Right atrium auricular region (tissue), 2 donors: ENCODE measurements at places on chromosomes 12 and 14.

GRCh38 chr14:21019366-21019765 lies 5.5 kb downstream of the NDRG2 start:
- H3K27ac ChIP-seq, result no peak overlapping the region
- H3K27me3 ChIP-seq, result no peaks in the 10 kb centered on the region
- no peak overlapping the region for H3K4me3 ChIP-seq
- H3K36me3 ChIP-seq, result peaks cover 57% of the 10 kb centered on the region

DNA sequence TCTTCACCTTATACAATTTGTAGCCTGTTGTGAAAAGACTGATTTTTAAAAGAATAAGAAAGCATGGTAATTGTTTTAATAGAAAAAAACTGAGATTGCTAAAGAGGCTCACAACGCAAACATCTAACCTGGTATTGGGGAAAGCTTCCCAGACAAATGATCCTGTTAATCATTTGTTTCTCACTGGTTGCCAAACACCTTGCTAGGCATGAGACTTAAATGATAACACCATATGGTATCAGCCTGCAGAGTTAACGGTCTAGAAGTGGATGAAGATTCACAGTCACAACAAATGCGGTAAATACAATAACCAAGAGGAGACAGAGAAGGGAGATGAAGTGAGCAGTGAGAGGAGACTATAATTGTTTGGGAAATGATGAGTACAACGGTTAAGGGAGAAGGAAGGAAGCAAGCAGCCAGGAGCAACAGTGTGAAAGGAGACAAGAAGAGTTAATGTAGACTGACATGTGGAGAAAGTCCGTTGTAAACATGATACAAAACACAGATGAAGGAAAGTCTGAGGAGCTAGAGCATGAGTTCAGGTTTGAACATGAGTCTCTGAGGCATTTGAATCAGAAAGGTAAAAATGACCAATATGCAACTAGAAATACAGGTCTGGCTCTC lies 19.8 kb downstream of the GXYLT1 start:
- H3K36me3 ChIP-seq, result no peaks in the 10 kb centered on the region
- no peak overlapping the region for H3K4me3 ChIP-seq
- H3K27me3 ChIP-seq, result no peaks in the 10 kb centered on the region
- H3K4me1 ChIP-seq, result no peaks in the 10 kb centered on the region
- H3K27ac ChIP-seq, result no peak overlapping the region
- no peak for DNase-seq

GRCh38 chr12:121810833-121811433 lies 7.1 kb downstream of the SETD1B start:
- H3K4me1 ChIP-seq, result peaks cover 64% of the 10 kb centered on the region
- peaks cover 63% of the 10 kb centered on the region for H3K36me3 ChIP-seq
- no peaks in the 10 kb centered on the region for H3K27me3 ChIP-seq
- DNase-seq, result no peak

DNA sequence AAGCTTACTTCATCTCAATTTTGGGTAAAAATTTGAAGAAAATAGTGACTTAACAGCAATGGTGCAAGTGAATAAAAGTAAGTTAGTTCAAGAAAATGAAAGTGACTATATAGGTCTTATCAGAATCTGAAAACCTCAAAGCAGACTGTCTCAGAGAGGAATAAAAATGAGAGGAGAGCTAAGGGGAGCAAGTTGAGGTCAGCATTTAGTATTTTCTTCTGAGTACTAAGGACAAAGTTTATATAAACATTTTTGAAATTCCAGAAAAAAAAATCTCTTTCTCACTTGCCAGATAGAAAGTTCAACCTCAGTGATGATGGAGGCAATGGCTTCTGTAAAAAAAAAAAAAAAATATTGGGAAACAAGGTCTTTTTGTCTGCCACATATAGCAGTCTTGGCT lies 414.1 kb downstream of the NPAS3 start:
- no peaks in the 10 kb centered on the region for H3K4me1 ChIP-seq
- no peak overlapping the region for H3K27ac ChIP-seq
- no peak for DNase-seq

- no peaks in the 10 kb centered on the region for H3K27me3 ChIP-seq
- no peak overlapping the region for H3K4me3 ChIP-seq
- H3K4me1 ChIP-seq, result no peaks in the 10 kb centered on the region
- DNase-seq, result no peak
- no peaks in the 10 kb centered on the region for H3K36me3 ChIP-seq
These were observed 19.4 kb upstream of the SNX6 start for GRCh38 chr14:34649344-34649743.

DNA sequence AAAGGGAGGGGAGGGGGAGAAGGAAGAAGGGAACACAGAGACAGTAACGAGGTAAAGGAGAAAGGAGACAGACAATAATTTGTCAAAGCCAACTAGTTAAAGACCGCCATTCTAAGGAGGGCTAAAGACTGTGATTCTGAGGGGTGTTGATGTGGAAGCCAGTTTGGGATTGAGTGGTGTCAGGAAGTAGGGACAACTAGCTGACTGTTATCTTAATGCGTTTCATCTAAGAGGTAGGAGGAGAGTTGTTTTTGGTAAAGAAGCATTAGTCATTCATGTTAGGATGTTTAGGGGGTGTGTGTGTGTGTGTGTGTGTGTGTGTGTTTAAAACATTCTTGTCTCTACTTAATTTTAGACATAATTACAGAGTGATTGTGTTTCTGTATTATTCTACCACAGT lies 95.0 kb downstream of the INSM2 start:
- H3K27me3 ChIP-seq, result no peaks in the 10 kb centered on the region
- no peak overlapping the region for H3K4me3 ChIP-seq
- no peak for DNase-seq
- H3K36me3 ChIP-seq, result peaks cover 3% of the 10 kb centered on the region
- no peaks in the 10 kb centered on the region for H3K4me1 ChIP-seq

DNA sequence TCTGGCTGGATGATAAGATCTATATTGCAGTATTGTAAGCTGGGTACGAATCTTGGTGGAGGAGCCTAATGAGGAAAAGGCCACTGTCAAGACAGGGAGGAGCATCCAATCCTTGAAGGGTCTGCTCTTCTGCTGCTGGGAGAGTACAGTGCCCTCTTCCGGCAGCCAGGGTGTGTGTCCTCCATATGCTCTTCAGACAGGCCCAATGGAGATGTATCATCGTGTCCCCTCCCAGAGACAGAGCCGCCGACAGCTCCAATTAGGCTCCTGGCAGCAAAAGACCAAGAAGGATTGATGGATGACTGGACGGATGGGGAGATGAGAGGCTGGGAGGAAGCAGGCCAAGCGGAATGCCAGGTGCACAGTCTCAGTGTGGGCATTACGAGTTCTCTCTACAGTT lies 51.6 kb upstream of the PIWIL1 start:
- no peaks in the 10 kb centered on the region for H3K27me3 ChIP-seq
- no peak overlapping the region for H3K27ac ChIP-seq
- no peaks in the 10 kb centered on the region for H3K4me1 ChIP-seq
- H3K4me3 ChIP-seq, result no peak overlapping the region

DNA sequence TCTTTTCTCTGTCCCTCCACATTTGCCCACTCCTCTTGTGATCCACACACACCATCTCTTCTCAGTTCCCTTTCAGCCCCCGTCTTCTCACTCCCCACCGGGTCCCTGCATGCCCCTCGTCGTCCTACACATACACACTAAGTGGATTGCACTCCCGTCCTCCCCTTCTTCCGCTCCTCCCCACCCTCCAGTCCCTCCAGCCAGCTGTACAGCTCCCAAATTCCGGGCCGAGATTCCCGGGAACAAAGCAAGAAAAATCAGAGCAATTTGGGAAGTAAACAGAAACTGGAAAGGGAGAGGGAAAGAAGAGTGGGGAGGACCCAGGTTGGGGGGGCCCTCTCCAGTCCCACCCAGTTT lies 282 bp upstream of the IGFBP6 start:
- no peaks in the 10 kb centered on the region for H3K27me3 ChIP-seq
- peak overlapping the region; percentile 59 for H3K4me3 ChIP-seq

DNA sequence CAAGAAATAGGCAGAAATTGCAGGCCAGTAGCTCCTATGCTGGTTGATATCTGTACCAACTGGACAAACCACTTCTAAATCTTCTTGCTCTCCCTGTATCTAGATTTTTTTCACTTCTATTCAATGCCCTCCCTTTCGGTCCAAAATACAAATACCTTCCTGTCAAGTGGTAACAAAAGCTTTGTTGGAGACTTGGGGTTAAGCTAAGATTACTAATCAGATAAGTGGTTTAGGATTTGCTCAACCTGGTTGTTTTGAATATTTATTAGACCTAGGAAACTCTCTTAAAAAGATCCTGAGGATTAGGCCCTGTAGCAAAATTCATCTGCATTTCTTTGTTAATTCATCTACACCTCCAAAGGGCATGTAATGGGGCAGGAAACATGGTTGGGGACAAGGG lies 410.1 kb downstream of the NAV3 start:
- no peaks in the 10 kb centered on the region for H3K36me3 ChIP-seq
- H3K4me1 ChIP-seq, result no peaks in the 10 kb centered on the region
- no peak overlapping the region for H3K4me3 ChIP-seq
- H3K27ac ChIP-seq, result no peak overlapping the region
- no peaks in the 10 kb centered on the region for H3K27me3 ChIP-seq

GRCh38 chr14:69610020-69610873 lies 1.1 kb upstream of the SUSD6 start:
- peak overlapping the region; percentile 82 for H3K4me3 ChIP-seq
- DNase-seq, result no peak
- H3K27ac ChIP-seq, result peak overlapping the region; percentile 83
- H3K27me3 ChIP-seq, result no peaks in the 10 kb centered on the region

- no peak overlapping the region for H3K27ac ChIP-seq
- H3K4me1 ChIP-seq, result no peaks in the 10 kb centered on the region
- DNase-seq, result no peak
- no peak overlapping the region for H3K4me3 ChIP-seq
- H3K36me3 ChIP-seq, result no peaks in the 10 kb centered on the region
- H3K27me3 ChIP-seq, result no peaks in the 10 kb centered on the region
These were observed 22.4 kb upstream of the MARK3 start for GRCh38 chr14:103362780-103363179.

DNA sequence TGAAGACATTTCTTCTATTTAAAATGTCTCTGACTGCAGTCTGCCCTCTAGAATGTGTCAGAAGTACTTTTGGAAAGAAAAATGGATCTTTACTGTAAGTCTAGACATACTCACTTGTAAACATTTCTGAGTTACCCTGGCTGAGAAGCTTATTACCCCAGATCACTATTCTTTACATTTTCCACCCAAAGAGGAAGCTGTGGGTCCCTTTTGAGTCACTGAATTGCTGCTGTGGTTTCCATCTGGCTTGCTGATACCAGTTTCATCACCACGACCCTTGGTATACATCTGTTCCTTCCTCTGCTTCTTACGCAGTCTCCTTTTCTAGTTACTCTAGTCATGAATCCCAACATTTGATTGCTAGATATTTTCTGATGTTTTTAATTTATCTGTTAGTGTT lies 20.2 kb upstream of the CLEC4D start:
- no peaks in the 10 kb centered on the region for H3K4me1 ChIP-seq
- H3K4me3 ChIP-seq, result no peak overlapping the region

DNA sequence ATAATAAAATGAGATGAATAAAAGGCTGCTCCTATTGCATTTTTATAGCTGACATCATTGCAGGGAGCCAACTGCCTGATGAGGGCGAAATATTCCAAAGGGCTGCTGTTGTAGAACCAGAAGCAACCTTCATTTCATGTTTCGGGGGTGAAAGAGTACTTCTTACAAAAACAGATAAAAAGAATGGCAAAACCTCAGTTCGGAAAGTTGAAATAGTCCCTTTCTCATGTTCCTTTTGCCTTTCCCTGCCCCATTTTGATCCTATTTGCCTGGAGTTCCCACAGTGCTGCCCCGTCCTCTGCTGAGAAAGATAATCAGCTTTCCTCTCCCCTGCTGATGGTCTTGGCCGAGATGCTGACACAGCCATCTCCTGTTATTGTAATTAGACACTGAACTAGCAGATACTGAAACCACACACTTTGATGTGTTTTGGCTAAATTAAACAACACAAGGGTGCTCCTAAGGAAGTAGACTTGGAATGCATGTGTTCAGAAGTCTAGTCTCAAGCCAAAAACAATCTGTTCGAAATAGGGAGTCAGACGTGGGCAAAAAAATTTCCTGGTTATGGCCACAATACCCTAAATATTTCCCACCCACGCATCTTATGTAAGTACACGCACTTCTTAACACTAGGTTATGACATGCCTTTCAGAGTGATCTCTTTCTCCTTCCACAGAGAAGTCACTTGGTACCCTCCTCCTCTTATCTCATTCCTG lies 117.2 kb downstream of the PPM1H start:
- peak overlapping the region; percentile 22 for H3K4me3 ChIP-seq
- H3K4me1 ChIP-seq, result no peaks in the 10 kb centered on the region
- H3K27me3 ChIP-seq, result no peaks in the 10 kb centered on the region
- peak overlapping the region; percentile 23 for H3K27ac ChIP-seq
- DNase-seq, result no peak
